ENCODE measurements at places on chromosomes 16 and 17.

DNA sequence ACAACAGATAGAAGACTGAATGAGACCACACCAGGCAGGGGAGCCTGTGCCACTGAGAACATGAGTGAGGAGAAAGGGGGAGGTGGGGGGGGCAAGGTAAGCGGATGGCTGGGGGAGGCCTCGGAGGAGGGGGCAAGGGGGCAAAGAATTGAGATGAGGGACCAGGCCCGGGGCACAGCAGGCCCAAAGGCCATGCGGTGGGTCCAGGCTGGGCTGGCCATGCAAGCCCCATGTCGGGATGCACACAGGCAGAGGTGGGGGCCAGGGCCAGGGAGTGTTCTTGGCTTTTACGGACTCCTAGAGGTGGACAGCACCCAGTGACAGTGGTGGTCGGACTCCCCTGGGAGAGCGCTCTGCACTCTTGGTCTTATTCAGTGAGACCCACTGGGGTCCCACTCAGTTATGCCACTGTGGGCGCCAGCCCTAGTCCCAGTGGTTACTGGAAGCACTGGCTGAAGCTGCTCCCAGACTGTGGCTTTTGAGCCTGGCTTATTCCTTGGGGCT, 4.8 kb upstream of the MTHFSD start:
- no peak for DNase-seq

- no peak for DNase-seq
Measured at GRCh38 chr16:3754772-3755171, 37.4 kb upstream of the TRAP1 start.

- DNase-seq: no peak
Measured at GRCh38 chr17:39208893-39209292, 8.8 kb downstream of the RPL19 start.

DNA sequence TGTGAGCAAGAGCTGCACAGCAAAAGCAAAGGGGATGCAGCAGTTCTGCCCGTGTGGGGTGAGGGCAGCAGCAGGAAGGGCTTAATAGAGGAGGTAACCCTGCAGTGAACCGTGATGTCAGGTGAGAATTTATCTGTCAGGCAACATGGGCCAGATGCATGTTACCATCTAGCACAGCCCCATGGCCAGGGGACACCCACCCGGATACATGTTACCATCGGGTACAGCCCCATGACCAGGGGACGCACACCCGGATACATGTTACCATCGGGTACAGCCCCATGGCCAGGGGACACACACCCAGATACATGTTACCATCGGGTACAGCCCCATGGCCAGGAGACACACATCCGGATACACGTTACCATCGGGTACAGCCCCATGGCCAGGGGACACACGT, 99.4 kb downstream of the RBFOX3 start:
- DNase-seq: no peak

- no peak for DNase-seq
Measured at GRCh38 chr17:60318830-60319229, 73.1 kb downstream of the USP32 start.
